ENCODE measurements at places on chromosomes 4 and X. TPM values are rescaled to one million over a fixed set of nuclear protein-coding genes. Genes with fewer than 3 reads are reported as not detected.

- DNase-seq, result no peak
- peaks cover 13% of the 10 kb centered on the region for H3K36me3 ChIP-seq
- peak overlapping the region; percentile 9 for H3K27ac ChIP-seq
- no peak overlapping the region for H3K4me3 ChIP-seq
Observed at GRCh38 chr4:168515222-168516011, 18.6 kb downstream of the PALLD start.

DNA sequence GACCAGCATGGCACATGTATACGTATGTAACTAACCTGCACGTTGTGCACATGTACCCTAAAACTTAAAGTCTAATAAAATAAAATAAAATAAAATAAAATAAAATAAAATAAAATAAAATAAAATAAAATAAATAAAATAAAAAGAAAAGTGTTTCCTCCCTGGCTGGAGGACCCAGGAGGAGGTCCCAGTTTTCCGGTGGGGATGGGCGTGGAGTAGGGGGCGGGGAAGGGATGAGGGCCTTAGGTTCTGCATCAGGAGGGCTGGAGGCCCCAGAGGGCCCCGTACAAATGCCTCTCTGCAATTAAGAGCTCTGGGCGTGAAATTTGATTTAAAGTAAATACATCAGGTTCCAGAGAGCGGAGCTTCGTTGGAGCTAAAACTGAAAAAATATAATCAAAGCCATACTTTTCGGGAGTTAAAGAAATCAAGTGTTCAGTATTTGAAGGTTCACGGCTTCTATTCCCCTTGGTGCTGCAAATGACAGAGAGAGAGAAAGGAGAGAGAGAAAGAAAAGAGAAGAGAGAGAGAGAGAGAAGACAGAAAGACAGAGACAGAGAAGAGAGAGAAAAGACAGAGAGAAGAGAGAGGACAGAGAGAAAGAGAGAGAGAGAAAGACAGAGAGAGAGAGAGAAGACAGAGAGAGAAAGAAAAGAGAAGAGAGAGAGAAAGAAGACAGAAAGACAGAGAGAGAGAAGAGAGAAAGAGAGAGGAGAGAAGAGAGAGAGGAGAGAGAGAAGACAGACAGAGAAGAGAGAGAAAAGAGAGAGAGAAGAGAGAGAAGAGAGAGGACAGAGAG, 8.7 kb upstream of the SHOX start:
- H3K27ac ChIP-seq, result no peak overlapping the region
- no peak overlapping the region for H3K4me3 ChIP-seq
- DNase-seq, result no peak
- no peaks in the 10 kb centered on the region for H3K4me1 ChIP-seq
- peaks cover 94% of the 10 kb centered on the region for H3K27me3 ChIP-seq

DNA sequence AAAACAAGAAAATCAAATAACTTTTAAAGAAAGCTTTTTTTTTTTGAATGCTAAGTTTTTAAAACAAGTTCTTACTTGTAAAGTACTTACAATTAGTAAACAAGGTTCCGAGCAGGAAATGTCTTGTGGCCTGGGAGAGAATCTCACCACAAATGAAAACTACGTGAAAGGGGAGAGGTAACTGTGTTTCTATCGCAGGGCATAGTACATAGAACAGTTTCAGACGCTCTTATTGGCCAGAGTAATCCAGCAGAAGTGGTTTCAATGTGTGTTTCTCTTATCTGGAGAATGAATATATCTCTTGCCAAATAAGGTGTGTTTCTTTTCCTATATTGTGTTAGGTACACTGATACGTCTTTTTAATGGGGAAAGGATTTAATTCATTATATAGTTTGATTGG, at the start of gene PLAC8:
Gene PLAC8 (minus strand): TSS at position 154 of the 400 bp plus-strand sequence. CDS start 6,808 bp downstream, outside the sequence.
- H3K36me3 ChIP-seq, result no peaks in the 10 kb centered on the region
- H3K4me1 ChIP-seq, result peaks cover 9% of the 10 kb centered on the region
- peaks cover 1% of the 10 kb centered on the region for H3K27me3 ChIP-seq
- H3K27ac ChIP-seq, result no peak within 1 kb of the TSS
- DNase-seq, result peak; percentile 27
- H3K4me3 ChIP-seq, result no peak within 1 kb of the TSS

- H3K36me3 ChIP-seq, result no peaks in the 10 kb centered on the region
- no peaks in the 10 kb centered on the region for H3K27me3 ChIP-seq
- no peak overlapping the region for H3K4me3 ChIP-seq
- DNase-seq, result peak; percentile 13
- no peaks in the 10 kb centered on the region for H3K4me1 ChIP-seq
Observed at GRCh38 chrX:115894087-115894486, 276.5 kb upstream of the AGTR2 start.

DNA sequence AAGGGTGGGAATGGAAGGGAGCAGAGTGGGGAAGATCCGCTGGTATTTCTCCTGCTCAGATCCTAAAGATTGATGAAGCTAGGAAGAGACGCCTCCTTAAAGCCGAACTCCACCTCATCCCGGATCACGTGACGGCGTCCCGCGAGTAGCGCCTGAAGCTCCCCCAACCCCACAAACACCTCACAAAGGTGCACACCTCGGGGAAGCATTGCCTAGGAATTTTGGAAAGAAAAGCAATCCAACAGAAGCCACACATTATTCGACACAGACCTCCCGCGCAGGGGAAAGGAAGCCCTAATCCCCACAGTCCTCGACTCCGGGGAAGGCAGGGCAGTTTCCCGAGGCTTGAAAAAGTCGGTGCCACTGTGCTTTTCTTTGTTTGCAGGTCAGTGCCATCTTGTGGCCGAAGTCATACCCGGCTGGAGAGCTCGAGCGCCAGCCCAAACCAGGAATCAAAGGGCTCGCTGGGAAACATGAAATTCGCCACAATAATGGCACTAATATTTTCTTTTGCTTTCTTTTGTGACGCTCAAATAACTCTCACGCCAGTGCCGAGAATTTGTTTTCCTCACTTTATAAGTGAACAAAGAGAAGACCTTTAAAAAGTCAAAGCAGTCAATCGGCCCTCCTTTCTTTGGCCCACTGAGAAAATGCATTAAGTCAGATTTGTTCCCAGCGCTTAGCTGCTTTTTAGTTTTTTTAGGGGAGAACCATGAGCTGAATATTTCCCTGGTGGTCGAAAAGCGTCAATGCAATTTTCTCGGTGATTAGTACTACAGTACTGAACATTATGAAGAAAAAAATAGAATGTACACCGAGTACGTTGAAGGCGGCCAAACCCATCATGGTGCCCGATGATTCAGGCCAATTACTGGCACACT, at the start of gene NPY1R:
Gene NPY1R (minus strand): TSS at position 71 of the 881 bp plus-strand sequence. CDS start 6,042 bp downstream, outside the sequence.
- H3K4me1 ChIP-seq, result no peaks in the 10 kb centered on the region
- no peaks in the 10 kb centered on the region for H3K36me3 ChIP-seq
- no peak within 1 kb of the TSS for H3K27ac ChIP-seq
- DNase-seq, result peak; percentile 87

DNA sequence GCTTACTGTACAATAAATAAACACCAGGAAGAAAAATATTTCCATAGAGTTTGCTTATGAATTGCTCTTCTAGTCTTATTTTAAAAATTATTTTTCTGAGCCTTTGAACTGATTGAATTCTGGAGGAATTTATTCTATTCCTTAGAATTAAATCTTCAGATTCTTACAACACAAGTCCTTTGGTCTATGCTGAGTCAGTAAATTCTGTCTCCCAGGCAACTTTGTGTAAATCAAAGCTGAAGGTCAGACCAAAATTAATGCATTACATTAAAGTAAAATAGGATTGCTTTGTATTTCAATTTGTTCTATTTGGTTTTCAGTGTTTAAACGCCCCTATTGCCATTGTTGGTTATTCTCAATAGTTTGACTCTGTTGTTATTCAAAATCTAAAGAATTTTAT, 26.8 kb upstream of the STPG2 start:
- no peak for DNase-seq
- peaks cover 10% of the 10 kb centered on the region for H3K4me1 ChIP-seq
- peak overlapping the region; percentile 59 for H3K27ac ChIP-seq
- no peaks in the 10 kb centered on the region for H3K27me3 ChIP-seq
- no peaks in the 10 kb centered on the region for H3K36me3 ChIP-seq

DNA sequence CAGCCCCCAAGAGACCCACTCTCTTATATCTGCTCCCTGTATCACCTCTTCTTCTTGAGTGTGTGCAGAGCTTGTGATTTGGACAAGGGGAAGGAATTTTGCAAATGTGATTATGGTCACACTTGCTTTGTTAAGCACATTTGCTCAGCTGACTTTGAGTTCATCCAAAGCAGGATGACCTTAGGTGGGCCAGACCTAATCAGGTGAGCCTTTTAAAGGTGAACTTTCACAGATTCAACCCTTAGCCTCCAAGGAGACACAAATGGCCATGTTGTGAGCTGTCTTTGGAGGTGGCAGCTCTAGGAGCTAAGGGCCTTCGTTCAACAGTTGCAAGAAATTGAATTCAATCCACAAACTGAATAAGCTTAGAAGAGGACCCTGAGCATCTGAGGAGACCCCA, 147.8 kb downstream of the DEFB131A start:
- H3K27me3 ChIP-seq, result no peaks in the 10 kb centered on the region
- H3K4me3 ChIP-seq, result no peak overlapping the region
- H3K36me3 ChIP-seq, result no peaks in the 10 kb centered on the region
- no peaks in the 10 kb centered on the region for H3K4me1 ChIP-seq

- no peak overlapping the region for H3K4me3 ChIP-seq
- H3K27me3 ChIP-seq, result no peaks in the 10 kb centered on the region
- no peak for DNase-seq
- no peaks in the 10 kb centered on the region for H3K36me3 ChIP-seq
Observed at GRCh38 chr4:187065396-187065795, 341.7 kb upstream of the FAT1 start.

DNA sequence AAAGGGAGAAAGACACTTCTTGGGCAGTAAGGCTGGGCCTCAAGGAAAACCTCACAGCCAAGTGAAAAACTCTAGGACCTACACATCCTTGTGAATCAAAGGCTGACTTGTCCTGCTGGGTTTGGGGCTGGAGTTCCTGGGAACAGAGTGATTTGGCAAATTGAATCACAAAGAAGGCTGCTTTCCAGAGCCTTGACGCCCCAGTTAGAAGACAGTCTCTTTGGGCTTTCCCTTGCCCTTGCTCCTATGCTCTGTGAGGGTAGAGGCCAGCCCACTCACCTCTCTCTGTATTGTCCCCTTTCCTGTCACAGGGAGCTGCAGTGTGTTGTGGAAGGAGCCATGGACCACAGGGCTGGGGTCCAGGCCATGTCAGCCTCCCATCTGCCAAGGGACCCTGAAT, 9.6 kb downstream of the AMER1 start:
- H3K4me1 ChIP-seq, result no peaks in the 10 kb centered on the region
- DNase-seq, result no peak
- H3K27me3 ChIP-seq, result no peaks in the 10 kb centered on the region

DNA sequence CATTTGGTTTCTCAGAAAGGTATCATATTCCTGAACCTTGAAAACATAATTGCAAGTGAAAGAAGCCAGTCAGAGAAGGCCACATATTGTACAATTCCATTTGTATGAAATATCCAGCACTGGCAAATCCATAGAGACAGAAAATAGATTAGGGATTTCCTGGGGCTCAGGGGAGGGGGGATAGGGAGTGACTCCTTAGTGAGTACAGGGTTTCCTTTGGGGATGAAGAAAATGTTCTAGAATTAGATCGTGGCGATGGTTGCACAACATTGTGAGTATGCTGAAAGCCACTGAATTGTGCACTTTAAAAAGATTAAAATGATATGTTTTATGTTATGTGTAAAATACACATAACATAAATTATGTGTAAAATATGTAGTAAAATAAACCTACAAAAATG, 10.3 kb downstream of the XPNPEP2 start:
- H3K4me1 ChIP-seq, result no peaks in the 10 kb centered on the region
- no peak overlapping the region for H3K27ac ChIP-seq
- DNase-seq, result peak; percentile 62
- no peaks in the 10 kb centered on the region for H3K36me3 ChIP-seq

DNA sequence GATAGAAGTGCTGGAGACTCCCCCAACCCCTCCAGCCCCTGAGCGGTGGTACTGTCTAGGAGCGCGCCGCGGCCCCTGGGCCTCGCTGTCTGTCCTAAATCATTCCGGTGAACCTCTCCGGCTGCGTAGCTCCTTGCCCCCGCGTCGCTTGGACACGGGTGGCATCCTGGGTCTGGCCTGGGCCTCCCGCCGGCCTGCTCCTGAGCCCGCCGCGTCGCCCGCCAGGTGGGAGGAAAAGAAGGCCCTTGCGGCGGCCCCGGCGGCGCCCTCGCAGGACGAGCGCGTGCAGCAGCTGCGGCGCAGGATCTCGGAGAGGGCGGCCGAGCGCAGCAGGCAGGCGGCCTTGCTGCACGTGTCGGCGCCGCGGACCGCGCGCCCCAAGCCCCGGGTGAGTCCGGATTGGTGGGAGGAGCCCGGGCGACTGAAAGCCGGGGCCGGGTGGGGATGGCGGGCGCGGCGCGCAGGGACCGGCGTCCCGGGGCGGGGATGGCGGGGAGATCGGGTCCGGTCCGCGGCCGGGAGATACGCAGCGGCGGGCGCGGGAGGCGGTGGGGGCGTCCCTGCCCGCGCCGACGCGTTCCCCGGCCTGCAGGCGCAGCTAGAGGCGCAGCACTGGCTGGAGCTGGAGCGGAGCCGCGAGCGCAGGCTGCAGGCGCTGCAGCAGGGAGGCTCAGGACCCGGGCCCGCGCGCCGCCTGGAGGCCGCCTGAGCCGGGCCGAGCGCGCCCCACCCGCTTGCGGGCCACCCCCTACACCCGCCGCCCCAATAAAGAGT, 6.5 kb upstream of the RNF4 start:
- no peaks in the 10 kb centered on the region for H3K36me3 ChIP-seq
- peak; percentile 85 for DNase-seq
- no peaks in the 10 kb centered on the region for H3K4me1 ChIP-seq
- H3K4me3 ChIP-seq, result peak overlapping the region; percentile 39

GRCh38 chr4:1003271-1004070, 8.0 kb upstream of the FGFRL1 start:
- H3K4me3 ChIP-seq, result peak overlapping the region; percentile 13
- no peak for DNase-seq
- no peaks in the 10 kb centered on the region for H3K4me1 ChIP-seq

- no peak for DNase-seq
- H3K27me3 ChIP-seq, result no peaks in the 10 kb centered on the region
- H3K27ac ChIP-seq, result no peak overlapping the region
- H3K4me1 ChIP-seq, result no peaks in the 10 kb centered on the region
- no peak overlapping the region for H3K4me3 ChIP-seq
- no peaks in the 10 kb centered on the region for H3K36me3 ChIP-seq
Observed at GRCh38 chr4:848803-849477, 23.0 kb upstream of the CPLX1 start.

DNA sequence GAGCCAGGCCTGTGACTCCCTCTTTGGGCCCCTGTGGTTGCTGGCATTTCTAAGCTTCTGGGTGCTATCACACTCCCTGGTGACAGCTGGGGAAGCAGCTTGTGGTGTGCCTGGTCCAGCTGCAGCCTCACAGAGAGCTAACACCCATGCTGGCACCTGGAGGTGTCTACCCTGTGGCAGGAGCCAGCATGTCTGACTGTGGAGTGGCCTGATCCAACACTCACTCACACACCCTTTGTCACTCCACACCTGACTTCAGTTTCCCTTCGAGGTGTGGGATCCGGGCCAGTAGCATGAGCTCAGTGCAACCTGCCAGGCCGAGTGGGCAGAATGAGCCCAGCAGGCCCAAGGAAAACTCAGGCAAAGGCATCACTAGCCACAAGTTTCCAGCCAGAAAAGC, 67.5 kb downstream of the TECRL start:
- H3K36me3 ChIP-seq, result no peaks in the 10 kb centered on the region
- no peak overlapping the region for H3K4me3 ChIP-seq
- peak overlapping the region; percentile 84 for H3K27ac ChIP-seq
- H3K27me3 ChIP-seq, result no peaks in the 10 kb centered on the region
- H3K4me1 ChIP-seq, result peaks cover 46% of the 10 kb centered on the region

Gene RNF175
- 1.3 TPM for total RNA-seq

Gene PABPC5
- 10.3 TPM for total RNA-seq

Gene MAGEA2B
- total RNA-seq, result not detected

Gene DNAJB14
- 15.3 TPM for total RNA-seq

Gene PHOX2B
- total RNA-seq, result not detected

Data from cardiac muscle cell (in vitro differentiated cells and primary cell).